ENCODE measurements at places on chromosomes 13 and 19.

DNA sequence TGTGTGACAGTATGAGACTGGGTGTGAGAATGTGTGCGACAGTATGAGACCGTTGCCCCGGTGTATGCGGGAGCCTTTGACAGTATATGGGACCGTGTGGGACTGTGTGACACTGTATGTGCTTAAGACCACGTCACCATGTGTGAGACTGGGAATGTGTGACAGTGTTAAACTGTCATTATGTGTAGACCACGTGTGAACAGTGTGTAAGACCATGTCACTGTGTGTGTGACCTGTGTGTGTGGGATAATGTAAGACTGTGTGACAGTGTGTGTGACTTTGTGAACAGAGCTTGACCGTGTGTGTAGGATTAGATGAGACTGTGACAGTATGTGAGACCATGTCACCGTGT is 549 bp downstream of the ZNF583 start:
- no peak for DNase-seq

DNA sequence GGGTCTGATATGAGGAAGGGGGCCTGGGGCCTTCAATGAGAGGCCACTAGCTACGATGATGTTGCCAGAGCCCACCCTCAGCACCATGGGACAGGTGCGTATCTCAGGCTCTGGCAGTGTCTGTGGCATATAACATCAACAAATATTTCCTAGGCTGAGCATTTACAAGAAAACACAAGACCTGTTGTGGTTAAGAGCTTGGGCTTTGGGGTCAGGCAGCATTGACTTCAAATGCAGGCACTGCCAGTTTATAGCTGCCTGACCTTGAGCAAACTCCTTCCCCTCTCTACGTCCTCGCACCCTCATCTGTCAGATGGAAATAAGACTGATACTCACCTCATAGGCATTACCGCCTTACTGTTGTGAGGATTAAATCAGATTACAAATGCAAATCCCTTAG is 156.0 kb downstream of the KATNAL1 start:
- no peak for DNase-seq

DNA sequence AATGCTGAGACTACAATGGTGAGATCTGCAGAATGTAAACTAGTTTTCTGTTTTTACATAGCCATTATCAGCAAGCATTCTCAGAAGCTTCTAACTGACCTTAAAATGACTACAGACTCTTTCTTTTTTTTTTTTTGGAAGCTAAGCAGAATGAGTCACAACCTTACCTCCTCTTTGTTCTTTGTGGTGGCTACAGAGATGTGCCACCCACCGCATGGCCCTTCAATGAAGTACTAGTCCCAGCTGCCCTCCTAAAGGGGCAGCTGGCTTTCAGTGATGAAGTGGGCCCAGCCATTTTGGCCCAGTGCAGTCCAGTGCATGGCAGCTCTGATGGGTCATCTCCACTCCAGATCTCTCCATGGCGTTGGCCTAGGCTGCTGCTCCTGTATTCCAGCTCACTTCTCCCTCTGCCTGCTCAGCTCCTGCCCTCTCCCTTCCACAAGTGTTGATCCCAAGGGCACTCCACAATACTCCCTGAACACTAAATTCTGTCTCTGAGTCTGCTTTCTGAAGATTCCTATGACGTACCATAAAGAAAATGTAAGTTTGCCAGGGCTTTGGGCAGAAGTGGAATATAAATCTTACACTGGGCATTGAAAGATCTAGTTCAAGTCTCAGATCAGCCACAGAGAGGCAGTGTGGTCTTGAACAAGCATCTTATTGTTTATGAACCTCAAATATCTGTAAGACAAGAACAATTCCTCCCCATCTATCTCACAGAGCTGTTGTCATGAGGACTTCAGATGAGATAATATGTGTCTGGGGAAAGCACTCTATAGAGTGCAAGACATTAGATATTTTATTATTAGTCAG is 85.6 kb downstream of the RXFP2 start:
- DNase-seq, result no peak

DNA sequence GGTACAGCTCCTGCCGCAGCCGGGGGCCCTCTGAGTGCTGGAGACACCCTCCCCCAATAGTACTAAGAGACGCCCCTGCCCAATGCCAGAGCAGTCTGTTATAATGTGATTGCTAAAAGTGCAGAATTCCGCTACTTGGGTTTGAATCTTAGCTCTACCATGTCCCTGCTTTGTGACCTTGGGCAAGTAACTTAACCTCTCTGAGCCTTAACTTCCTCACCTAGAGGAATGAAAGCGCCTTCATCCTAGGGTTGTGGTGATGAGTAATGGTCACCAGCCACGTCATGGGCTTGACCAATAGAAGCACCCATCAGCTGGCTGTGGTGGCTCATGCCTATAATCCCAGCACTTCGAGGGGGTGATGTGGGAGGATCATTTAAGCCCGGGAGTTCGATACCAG is 6.5 kb downstream of the PLEKHG2 start:
- no peak for DNase-seq

DNA sequence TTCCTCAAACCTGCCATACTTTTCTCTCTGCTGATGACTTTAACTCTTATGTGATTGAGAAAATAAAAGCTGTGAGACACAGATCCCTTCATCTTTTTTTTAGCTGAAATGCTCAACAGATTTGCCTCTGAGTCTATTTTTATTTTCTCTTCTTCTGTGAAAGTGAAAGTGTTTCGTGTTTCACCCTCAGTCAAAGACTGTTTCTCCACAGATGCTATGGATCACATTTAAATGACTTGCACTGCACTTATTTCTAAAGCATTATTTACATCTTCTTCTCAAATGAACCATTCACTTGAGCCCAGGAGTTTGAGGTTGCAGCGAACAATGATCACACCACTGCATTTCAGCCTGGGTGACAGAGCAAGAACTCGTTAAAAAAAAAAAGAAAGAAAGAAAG is 890.1 kb upstream of the PCDH20 start:
- DNase-seq, result no peak

DNA sequence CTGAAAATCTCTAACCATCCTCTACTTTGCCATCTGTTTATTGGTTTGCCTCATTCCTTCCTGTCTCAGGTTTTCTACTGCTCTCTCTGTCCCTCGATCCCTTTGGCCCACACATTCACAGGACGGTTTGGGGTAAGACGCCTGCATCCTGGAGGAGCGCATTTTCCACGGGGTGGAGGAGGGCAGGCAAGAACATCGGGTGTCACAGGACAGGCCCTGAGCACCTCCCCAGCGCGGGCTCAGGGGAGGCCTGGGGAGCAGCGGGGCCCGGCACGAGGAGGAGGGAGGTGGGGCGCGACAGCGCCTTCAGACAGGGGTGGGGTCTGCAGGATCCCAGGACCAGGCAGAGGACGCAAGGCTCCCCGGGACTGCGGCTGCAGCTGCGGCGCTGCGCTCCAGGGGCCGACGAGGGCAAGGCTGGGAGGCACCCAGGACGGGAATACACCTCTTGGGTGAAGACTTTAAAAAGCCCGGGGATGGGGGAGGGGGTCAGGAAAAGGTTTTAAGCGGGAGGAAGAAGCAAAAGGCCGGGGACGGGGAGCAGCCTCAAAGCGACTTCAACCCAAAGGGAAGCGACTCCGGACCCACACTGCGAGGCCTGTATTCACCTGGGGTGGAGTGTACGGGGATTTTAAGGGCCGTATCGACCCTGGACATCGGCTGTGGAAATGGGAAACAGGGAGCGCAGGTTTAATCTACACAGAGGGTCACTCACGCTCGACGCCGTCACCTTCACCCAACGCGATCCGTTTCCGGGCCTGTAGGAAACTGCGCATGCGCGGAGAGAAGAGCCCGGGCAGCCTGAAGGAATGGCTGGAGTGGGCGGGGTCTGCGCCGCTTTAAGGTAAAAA is at the start of gene ZNF415:
Gene ZNF415 (minus strand): TSS at position 770 of the 851 bp plus-strand sequence. CDS start 10,234 bp downstream, outside the sequence.
- no peak for DNase-seq

DNA sequence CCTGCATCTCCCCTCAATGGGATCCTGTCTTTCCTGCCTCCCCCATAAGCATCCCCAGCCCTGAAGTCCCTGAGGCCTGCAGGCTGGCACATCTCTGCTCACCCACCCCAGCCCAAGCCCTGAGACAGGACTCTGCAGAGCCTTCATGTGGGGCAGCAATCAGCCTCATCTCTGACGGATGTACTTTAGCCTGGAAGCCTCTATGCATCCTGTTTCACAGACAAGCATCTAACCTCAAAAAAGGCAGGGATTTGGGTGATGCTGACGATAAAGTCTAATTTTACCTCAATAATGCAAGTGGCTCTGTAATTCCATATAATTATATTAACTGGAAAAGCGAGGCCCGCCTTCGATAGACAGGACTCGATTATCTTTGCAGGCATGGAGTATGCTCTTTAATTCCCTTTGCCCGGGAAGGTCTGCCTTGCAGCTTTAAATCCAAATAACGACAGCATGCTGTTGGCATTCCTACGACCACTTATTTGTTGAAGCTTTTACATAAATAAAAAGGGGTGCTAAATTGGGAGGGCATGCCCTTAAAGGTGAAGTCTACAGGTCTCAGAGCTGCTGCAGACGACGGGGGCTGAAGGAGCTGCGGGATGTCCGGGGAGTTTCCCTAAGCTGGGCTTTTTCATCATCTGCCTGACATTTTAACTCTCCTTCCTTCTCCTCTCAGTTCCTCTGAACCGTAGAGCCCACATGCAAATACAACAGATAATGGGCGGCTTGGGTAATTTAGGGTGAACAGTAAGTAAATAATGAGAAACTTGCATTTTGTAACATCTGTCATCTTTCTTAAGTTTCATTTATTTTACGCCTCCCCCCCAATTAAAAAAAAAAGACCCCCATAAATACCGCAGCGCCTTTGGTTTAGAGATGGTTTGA is 211.5 kb downstream of the URI1 start:
- DNase-seq, result no peak

GRCh38 chr19:44968670-44969069 is 13.5 kb downstream of the CLPTM1 start:
- no peak for DNase-seq

DNA sequence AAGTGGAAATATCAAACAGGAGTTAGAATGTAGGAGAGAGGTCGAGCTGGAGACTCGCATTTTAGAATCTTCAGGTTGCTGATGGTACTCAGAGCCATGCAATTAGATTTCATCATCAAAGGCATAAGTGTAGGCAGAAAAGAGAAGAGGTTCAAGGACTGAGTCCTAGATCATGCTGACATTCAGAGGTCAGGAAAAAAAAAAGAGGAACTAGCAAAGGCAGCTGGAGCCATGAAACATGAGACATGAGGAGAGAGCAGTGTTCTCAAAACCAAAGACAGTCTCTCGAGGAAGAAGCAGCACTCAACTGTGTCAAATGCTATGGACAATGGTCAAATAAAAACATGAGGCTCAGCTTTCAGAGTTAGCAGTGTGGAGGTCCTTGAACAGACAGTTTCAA is 12.4 kb upstream of the TPP2 start:
- DNase-seq, result no peak
